ENCODE measurements at places on chromosomes 12 and 14.
A peak's percentile ranks its signal among the peaks of the same experiment; 100 is the strongest.

DNA sequence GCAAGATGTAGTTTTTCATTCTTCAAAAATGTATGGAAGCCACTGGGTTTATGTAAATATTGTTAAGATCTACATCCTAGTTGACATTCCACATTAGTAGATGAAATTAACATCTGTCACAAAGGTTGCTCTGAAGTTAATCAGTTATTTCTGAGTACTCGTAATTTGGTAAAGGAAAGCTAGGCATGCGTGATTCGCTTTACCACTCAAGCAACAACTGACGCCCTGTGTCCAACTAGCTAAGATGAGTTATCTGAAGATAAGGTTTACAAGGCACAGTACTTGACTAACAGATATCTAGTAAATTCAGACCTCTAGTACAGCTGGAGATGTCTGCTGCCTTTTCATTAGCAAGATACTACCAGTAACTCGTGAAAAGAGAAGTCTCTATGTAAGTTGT is 14.1 kb downstream of the PRKD1 start:
- no peak for DNase-seq

GRCh38 chr12:4137015-4137414 is 136.5 kb upstream of the CCND2 start:
- DNase-seq = no peak

GRCh38 chr12:89969093-89969492 is 260.5 kb upstream of the ATP2B1 start:
- DNase-seq = no peak

GRCh38 chr14:80798878-80799277 is 142.7 kb downstream of the CEP128 start:
- no peak for DNase-seq

- no peak for DNase-seq
These were observed 109.5 kb downstream of the ZFP36L1 start for GRCh38 chr14:68683326-68683725.

GRCh38 chr14:104678346-104678745 is 11.1 kb upstream of the INF2 start:
- DNase-seq = no peak

DNA sequence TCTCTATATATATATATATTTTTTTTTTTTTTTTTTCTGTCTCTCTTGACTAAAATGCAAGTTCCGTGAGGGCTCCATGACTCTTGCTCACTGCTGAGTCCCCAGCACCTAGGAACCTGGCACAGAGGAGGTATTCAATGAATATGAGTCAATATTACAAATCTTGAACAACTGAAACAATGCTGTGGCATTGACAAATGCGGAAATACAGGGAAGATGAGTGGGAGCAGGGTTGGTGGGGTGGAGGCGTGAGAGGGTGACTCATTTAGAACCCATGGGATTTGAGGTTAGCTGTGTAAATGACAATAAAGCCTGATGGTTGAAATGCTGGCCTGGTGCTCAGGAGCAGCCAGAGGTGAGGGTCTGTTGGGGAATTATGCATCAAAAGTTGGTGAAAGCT is 121.7 kb upstream of the FUT8 start:
- DNase-seq = peak; percentile 71

DNA sequence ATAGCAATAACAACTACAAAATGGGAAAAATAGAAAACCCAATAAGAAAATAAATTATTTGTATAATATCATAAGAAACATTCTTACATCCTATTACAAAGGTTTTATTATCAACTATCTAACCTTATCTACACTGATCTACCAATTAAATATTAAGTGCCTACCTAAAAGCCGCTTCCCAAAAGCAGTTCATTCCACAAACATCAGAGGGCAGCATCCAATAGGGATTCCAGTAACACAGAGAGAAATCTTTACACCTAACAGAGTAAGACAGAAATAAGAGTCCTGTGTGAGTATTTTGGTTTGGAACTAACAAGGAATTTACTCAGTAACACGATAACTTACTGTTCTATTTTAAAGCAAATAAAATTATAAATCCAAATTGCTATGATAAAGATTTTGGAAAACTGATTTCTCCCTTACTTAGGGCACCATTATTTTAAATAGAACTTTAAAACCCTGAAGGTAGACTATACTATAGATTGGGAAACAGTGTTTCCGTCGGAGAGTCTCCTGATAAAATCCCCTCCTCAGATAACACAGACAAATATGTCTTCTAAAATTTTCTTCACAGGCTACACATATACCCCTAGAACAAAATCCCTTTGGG is 15.0 kb downstream of the GXYLT1 start:
- DNase-seq = no peak

Data from stimulated activated naive B cell treated with anti-CD40 and anti-IgM and Interleukin-4, amounts not matched to agents 10 μg/mL and 1 μg/mL and 100 μg/mL, for 72 hours (primary cell).